ENCODE measurements at places on chromosomes 12 and 14.

DNA sequence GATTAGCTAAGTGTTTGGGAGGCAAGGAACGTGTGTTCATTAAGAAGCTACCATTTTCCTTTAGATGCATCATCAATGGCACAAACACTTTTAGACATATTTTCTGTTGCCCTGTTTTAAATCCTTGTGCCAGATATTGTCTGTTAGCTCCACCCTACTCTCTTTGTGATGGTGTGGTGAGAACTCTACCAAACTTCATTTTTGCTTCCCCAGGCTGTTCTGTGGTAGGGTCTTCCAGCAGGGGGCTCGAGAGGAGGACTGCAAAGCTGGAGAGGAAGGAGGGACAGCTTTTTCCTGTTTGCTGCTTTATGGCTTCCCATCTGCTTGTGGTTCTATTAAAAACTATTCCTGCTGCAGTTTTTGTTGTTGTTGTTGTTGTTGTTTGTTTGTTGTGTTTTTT lies 23.8 kb upstream of the STRAP start:
- no peak for DNase-seq

DNA sequence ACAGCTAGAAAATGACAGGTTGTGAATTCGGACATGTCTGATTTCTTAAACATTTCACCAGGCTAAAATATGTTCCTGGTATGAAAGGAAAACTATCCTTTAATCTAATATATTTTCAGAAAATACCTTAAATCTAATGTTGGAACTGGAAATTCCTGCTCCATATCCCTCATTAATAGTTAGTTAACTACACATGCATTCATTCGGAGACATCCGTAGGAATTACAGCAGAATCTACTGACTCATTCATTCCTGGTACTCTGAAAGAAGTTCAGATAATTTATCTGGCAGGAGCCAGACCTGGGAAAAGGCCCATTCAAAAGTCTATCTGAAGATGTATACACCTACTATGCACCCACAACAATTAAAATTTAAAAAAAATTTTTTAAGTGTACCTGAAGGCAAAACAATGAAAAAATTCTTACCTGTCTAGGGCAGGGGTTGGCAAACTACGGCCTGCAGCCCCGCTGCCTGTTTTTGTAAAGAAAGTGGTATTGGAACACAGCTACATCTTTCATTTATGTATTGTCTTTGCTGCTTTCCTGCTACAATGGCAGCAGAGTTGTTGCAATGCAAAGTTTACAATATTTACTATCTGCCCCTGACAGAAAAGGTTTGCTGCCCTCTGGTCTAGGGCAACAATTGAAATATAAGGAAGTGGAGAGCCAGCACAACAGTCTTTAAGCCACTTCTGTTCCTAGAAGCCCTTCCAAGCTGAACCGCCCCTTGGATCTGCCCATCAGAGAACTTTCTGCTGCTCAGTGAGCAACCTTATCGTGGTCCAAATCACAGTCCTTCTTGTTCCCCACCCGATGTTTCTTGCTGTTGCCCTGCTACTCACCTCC lies 17.9 kb upstream of the NFYB start:
- DNase-seq: no peak

DNA sequence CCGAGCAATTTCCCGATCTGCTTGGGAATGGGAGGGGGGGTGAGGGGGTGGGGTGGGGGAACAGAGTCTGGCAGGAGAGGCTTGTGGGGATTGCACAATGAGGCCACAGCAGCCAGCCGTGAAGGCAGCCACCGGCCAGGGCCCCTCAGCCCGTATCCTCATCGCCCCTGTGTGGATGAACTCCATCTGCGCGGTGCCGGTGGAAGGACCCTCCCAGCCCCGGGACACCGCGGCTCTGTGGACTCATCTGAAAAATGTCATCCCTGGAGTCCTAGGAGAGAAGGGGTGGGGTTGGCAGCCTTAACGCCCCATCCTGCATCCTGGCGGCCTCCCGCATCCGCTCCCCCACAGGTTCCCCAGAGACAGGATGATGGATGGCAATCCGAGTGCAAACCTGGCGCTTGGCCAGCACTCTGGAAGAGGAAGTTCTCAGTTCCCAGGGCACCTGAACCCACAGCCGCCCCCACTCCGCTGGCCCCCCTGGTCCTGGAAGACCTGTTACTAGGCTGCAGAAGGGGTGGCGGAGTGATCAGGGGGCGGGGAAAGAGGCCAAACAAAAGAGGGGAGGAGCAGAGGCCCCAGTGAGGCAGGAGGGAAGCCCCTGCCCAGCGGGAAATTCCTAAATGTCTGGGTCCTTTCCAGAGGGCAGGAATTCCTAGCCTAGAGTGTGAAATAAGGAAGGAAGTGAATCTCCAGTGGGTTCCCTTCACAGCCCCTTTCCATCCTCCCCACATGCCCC lies 1.2 kb upstream of the TNFAIP2 start:
- no peak for DNase-seq

DNA sequence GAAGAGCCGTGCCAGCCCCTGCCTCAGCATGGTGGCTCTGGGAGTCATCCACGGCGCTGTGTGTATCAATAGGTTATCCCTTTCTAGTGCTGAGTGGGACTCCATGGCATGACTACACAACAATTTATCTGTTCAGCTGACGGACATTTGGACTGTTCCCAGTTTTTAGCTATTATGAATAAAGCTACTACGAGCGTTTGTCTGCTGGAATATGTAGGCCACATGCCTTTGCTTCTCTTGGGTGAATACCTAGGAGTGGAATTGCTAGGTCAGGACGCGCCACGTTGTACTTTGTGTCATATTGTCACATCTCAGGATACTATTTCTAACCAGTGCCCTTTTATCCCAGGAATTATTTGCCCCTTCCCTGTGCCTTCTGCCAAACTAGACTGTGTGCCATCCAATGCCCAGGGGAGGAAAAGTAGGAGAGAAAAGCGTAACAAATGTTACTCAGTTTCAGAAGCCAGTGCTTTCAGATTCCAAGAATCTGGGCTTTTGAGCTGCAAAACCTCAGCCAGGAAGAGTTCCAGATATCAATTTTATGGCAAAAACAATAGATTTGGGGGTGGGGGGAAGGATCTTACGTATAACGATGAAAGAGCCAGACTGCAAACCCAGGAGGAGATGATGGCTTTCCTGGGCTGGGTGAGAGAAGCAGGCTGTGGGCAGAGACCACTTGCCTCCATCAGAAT lies 62.5 kb upstream of the NCOR2 start:
- DNase-seq: no peak

DNA sequence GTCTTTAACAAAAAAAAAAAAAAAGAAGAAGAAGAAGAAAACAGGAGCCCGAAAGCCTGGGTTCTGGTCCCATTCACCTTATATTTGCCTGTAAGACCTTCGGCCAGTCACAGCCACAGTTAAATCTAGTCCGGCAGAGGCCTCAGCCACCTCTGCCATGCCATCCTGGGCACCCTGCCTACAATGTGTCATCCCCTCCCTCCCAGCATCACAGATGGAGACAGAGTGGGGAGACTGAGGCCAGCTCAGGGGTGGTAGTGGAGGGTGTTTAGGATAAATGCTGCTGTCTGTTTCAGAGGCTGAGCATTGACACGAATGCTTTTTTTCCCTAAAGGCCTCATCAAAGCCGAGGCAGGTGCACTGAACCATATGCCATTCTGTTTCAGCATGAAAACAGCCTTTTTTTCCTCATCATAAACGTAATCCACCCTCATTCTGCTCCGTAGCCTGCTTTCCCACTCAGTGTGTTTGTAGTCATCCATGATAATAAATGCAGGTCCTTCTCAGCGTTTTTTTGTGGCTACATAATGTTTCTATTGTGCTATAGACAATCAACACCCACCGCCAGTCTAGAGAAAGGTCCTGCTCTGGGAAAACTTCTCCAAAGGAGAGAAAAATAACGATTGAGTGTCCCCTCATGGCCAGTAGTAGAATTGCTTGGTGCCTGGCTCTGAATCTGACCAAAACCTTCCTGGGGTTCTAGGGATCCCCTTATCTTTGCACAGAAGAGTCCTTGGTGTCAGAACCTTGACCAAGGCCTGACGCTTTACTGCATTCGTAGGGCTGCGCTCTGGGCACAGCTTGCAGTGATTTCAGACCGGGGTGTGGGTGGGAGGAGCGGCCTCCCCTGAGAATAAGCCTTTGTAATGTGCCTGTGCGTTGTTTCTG lies 41.1 kb upstream of the TSPAN9 start:
- no peak for DNase-seq

- no peak for DNase-seq
Measured at GRCh38 chr12:13571035-13571434, 374.5 kb downstream of the EMP1 start.

DNA sequence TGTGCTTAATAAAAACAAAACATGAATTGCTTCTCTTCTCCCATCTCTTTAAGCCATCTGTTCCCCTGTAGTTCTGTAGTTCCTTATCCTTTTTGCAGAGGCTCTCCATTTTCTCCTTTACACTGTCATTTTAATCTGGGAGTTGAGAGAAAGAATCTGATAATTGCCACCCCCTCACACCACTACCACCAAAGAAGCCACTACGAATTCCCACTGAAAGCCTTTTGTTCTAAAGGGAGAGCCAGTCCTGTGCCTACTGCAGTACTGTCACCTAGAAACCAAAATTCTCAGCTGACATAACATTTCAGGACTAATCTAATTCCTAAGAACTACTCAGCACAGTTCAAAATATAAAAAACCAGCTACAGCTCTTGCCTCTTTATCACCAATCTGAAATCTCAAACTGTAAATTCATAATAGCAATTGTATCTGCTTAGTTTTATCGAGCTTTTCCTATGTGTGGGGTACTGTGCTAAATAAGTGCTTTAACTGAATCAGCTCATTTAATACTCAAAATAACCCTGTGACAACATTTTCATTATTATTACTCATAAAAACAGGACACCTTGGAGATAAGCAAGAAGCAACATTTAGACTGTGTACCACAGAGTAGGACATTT lies 72.4 kb downstream of the SPPL3 start:
- no peak for DNase-seq

GRCh38 chr12:112328456-112329124 lies 53.6 kb downstream of the HECTD4 start:
- no peak for DNase-seq

DNA sequence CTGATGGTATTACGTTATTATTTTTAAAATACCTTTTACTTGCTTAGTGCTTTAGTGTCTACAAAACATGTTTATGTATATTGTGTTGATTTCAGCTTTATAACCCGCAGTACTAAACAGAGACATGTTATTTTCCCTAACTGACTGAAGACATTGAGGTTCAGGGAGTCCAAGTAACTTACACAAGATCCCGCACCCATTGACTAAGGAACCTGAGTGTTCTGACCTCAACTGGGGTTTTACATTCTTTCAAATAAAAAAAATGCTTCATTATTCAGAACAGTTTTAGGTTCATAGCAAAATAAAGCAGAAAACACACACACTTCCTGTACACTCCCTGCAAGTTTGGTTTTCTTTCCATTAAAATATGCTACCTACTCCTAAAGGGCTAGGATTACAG lies 60.4 kb upstream of the METAP2 start:
- DNase-seq: no peak

DNA sequence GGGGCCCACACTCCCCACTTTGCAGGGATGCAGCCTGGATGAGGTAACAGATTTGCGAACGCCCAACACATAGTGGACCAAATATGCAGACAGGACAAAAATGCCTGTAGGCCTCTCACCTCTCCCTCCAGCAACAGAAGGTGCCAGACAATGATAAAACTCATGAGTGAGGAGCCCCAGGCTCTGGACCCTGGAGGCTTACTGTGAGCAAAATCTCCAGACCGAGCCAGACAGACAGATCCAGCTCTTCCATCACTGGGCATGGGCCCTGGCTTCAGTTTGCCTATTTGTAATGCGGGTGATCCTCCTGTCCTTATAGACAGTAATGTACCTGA lies 42.3 kb downstream of the IRF2BPL start:
- no peak for DNase-seq

- DNase-seq: no peak
Measured at GRCh38 chr12:75444429-75445136, 36.0 kb upstream of the GLIPR1 start.

GRCh38 chr14:41604721-41605531 lies 1.8 kb upstream of the LRFN5 start:
- DNase-seq: peak; percentile 32

DNA sequence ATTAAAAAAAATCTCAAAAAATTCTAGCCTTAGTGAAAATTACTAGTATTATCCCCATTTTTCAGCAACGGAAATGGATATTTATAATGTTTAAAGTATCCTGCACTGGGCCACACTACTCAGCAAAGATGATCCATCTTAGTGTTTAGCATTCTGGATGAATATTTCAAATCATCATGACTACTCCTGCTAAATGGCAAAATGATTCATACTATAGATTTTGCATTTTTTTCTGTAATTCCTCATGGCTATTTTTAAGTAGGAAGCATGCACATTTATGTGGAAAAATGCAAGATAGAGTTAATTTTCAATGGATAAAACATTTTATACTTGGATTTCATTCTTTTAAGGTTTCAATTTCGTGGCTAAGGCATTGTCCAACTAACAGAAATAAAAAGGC lies 59.6 kb downstream of the LRFN5 start:
- no peak for DNase-seq

- DNase-seq: no peak
Measured at GRCh38 chr12:94305130-94305957, 154.3 kb downstream of the CEP83 start.

GRCh38 chr12:118160536-118160935 lies 24.6 kb downstream of the PEBP1 start:
- DNase-seq: no peak

GRCh38 chr14:50967103-50967502 lies 22.8 kb upstream of the PYGL start:
- no peak for DNase-seq

DNA sequence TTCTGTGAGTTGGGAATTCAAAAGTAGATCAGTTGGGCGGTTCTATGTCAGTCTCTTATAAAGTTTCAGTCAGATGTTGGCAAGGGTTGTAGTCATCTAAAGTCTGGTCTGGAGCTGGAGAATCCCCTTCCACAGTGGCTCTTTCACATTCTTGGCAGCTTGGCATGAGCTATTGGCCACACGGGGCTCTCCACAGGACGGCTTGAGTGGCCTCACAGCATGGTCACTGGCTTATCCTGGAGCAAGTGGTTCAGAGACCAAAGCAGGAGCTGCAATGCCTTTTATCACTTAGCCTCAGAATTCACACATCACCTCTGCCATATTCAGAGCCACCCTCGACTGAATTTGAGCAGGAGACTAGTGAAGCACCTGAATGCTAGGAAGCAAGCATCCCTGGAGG lies 7.1 kb upstream of the KICS2 start:
- DNase-seq: no peak

- DNase-seq: no peak
Measured at GRCh38 chr14:75662966-75663365, 1.9 kb downstream of the TTLL5 start.

DNA sequence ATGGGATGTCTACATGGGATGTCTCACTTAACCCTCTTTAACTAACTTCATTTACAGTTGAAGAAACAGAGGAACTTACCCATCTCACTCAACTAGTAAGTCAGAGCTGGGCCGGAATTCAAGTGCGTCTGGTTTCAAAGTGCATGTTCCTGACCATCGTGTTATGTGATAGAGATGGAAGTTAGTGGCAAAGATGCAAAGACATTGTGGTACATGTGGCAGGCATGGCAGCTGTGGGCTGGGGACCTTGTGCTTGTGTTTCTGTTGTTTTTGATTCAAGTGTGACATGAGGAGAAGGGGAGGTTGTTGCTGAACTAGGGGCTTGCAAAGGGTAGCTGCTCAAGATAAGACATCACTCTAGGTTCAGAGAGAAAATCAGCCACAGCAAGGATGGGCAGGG lies 2.3 kb upstream of the KRT74 start:
- DNase-seq: no peak
